ENCODE measurements at places on chromosomes 6 and 20. TPM values are rescaled to one million over a fixed set of nuclear protein-coding genes. Genes with fewer than 3 reads are reported as not detected.

MDFI gene
- not detected for total RNA-seq

TENT5A gene
- 12.0 TPM for total RNA-seq

IPCEF1 gene
- 0.63 TPM for total RNA-seq

FOXP4 gene
- 5.1 TPM for total RNA-seq

RAB44 gene
- total RNA-seq = not detected

PTCHD4 gene
- total RNA-seq = 1.4 TPM

PPIL4 gene
- 43.9 TPM for total RNA-seq

TINAG gene
- not detected for total RNA-seq

- no peaks in the 10 kb centered on the region for H3K4me1 ChIP-seq
- H3K27ac ChIP-seq = no peak overlapping the region
- no peak for DNase-seq
- peaks cover 97% of the 10 kb centered on the region for H3K36me3 ChIP-seq
- H3K27me3 ChIP-seq = no peaks in the 10 kb centered on the region
These were observed 26.8 kb upstream of the DSN1 start for GRCh38 chr20:36800410-36800809.

GRCh38 chr6:151722342-151722741 is 85.1 kb upstream of the ESR1 start:
- no peak overlapping the region for H3K4me3 ChIP-seq
- H3K27ac ChIP-seq = no peak overlapping the region
- H3K36me3 ChIP-seq = no peaks in the 10 kb centered on the region
- no peak for DNase-seq
- no peaks in the 10 kb centered on the region for H3K27me3 ChIP-seq
- H3K4me1 ChIP-seq = no peaks in the 10 kb centered on the region

DNA sequence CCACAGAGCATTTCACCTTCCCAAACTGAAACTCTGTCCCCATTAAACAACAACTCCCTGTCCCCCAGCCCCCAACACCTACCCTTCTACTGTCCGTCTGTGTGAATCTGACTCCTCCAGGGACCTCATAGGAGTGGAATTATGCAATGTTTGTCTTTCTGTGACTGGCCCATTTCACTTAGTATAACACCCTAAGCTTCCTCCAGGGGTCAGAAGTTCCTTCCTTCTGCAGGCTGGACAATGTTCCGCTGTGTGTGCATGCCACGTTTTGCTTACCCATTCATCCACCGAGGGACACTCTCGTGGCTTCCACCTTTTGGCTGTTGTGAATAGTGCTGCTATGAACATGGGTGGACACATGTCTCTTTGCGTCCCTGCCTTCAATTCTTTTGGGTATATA is 37.6 kb upstream of the MPC1 start:
- no peaks in the 10 kb centered on the region for H3K4me1 ChIP-seq
- H3K27me3 ChIP-seq = no peaks in the 10 kb centered on the region
- no peak overlapping the region for H3K27ac ChIP-seq
- no peaks in the 10 kb centered on the region for H3K36me3 ChIP-seq

DNA sequence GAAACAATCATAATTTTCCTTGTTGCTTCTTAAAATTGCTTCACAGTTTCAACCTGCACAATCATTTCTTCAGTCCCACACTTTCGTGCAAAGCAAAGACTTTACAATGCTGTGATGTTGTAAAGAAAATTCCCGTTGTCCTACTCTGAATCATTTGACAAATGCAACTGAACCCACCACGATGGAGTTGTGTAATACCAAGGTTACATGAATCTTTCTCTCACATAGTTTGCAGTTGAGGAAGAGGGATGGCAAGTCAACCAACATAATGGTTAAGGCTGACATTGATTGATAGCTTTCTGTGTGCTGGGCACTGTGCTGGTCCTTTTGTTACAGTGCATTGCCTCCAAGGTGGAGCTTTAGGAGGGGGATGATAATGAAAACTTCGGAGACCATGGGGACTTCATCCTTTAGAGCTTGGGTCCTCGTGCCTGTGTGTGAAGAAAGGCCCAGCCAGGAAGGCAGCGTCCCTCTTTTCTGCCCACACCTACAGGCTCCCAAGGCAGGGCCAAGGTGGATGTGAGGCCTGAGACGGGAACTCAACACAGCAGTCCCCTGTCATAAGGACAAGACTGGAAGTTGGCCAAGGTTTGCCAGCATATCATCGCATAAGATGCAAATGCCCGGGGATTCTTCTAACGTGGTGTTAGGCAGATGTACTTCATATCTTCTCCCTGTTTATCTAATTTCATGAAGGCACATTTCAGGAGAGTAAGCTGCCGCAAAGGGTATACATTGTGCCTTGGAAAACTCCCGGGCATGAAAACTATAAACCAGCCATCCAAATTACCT is 96.9 kb downstream of the LY86 start:
- DNase-seq = no peak
- H3K4me1 ChIP-seq = peaks cover 24% of the 10 kb centered on the region
- no peak overlapping the region for H3K4me3 ChIP-seq
- no peaks in the 10 kb centered on the region for H3K27me3 ChIP-seq
- H3K27ac ChIP-seq = no peak overlapping the region

- H3K36me3 ChIP-seq = 0 out of 2 replicates have a peak, but pooled peaks cover 7% of the 10 kb centered on the region
- no peak overlapping the region for H3K4me3 ChIP-seq
- no peak for DNase-seq
These were observed 22.9 kb downstream of the ARHGAP18 start for GRCh38 chr6:129686941-129687627.

DNA sequence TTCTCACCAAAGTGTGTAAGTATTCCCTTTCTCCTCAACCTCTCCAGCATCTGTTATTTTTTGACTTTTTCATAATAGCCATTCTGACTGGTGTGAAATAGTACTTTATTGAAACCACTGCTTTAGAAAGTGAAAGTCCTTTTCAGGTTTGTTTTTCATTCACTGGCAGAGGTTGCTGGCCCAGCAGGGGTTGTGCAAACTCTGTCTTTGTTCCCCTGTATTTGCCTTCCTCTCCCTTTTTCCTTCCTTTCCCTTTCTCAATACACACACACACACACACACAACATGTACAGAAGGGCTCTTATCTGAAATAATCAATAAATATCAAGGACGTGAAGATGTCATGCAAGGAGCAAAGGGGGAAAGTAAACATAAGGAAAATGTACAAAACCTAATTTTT is 99.8 kb downstream of the LY86 start:
- H3K4me1 ChIP-seq = peaks cover 27% of the 10 kb centered on the region
- DNase-seq = no peak
- H3K27ac ChIP-seq = no peak overlapping the region
- H3K27me3 ChIP-seq = no peaks in the 10 kb centered on the region
- H3K4me3 ChIP-seq = no peak overlapping the region

DNA sequence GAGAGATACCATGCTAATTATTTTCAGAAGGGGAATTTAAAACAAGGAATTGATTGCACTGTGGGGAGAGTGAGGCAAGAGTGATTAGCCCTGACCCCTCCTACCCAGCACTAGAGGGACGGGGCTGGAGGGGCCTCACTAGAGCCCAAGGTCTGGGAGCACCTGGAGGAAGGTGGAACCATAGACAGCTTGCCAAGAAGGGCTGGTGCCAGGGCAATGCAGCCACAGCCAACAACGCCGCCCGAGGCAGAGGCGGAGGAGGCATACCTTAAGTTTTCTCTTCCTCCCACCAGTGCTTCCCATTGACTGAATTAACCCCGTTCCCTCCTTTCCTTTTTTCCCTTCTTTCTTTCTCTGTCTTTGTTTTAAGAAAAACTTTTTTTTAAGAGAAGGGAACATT is 40.0 kb downstream of the IYD start:
- H3K27ac ChIP-seq = no peak overlapping the region
- H3K27me3 ChIP-seq = no peaks in the 10 kb centered on the region
- H3K4me1 ChIP-seq = peaks cover 35% of the 10 kb centered on the region
- H3K36me3 ChIP-seq = no peaks in the 10 kb centered on the region
- no peak for DNase-seq
- no peak overlapping the region for H3K4me3 ChIP-seq

GRCh38 chr6:112457886-112458285 is 110.8 kb downstream of the RFPL4B start:
- H3K27ac ChIP-seq = no peak overlapping the region
- no peaks in the 10 kb centered on the region for H3K4me1 ChIP-seq
- no peaks in the 10 kb centered on the region for H3K36me3 ChIP-seq
- no peaks in the 10 kb centered on the region for H3K27me3 ChIP-seq
- H3K4me3 ChIP-seq = no peak overlapping the region

- no peak overlapping the region for H3K4me3 ChIP-seq
- H3K4me1 ChIP-seq = no peaks in the 10 kb centered on the region
These were observed 377.4 kb downstream of the PHF3 start for GRCh38 chr6:64013011-64013410.

DNA sequence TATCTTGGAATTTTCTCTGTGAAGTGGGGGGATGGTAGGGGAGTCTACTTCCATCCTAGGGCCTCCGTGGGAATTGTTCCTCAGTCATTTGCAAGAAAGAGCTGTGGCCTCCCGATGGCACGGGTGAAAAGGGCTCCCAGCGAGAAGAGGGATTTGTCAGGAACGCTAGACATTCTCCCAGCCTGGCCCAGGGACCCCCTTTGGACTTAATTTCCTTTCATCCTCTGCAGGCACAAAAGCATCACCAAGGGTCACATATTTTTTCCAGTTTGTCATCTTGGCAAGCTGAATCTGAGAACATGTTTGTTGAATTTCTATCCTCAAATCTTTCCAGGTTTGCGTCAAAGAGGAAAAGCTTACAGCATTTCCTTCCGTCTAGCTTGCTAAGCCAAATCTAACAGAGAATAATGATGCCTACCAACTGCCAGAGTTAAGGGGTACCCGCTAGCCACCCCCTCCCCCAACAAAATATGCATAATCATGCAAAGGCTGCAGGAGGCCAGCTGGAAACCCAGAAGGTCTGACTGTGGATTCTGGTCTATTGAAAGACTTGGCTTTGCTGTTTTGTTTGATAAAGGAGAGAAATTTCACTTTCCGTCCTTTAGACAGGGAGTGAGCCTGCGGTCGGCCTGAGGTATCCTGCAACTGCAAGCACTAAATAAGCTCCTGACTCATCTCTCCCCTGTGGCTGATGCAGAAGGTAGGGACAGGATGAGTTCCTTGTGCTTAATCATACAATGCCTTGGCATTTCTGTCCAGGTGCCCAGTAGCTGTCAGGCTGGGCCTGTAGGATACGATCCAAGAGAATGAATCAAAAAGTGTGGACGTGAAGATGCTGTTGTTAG is 23.1 kb downstream of the PSMG4 start:
- H3K4me3 ChIP-seq = no peak overlapping the region
- no peaks in the 10 kb centered on the region for H3K4me1 ChIP-seq
- no peaks in the 10 kb centered on the region for H3K27me3 ChIP-seq
- DNase-seq = no peak
- peaks cover 13% of the 10 kb centered on the region for H3K36me3 ChIP-seq
- no peak overlapping the region for H3K27ac ChIP-seq

All from SJSA1 (cell line).